ENCODE measurements at places on chromosomes 5 and 9. TPM values are rescaled to one million over a fixed set of nuclear protein-coding genes. Genes with fewer than 3 reads are reported as not detected.

PCDHAC2 gene
- 3.7 TPM for total RNA-seq

DMRT2 gene
- 0.93 TPM for total RNA-seq

DNA sequence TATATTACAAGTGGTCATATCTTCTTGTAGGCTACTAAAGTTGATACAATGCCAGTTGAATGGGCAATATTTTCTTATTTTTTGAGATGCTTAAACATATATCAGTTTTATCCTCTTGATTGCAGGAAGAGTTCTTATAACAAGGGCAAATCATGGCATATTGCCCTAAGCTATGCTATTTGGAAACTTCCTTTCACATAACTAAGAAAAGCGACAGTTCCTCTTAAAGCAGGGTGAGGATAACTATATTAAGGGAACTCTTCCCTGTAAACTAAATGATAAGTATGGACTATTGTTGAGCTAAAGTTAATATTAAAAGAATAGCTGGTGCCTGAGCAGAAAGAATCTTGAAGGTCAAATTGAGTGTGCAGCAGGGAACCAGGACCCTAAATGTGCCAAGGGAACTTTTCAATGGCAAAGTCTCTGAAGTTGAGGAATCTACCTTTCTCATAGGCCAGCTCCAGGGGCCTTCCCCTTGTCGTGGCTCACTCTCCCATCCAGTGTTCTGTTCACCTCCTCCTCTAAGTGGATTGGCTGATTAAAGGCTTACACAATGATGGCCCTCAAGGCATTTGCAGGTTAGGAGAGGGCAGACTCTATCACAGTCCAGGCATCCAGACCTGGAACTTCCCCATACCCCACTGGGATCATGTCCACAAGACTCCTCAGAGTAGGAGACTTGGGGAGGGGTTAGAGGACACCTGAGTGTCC lies 26.8 kb downstream of the FYB1 start:
- DNase-seq = no peak
- no peak overlapping the region for H3K27ac ChIP-seq
- no peaks in the 10 kb centered on the region for H3K27me3 ChIP-seq
- H3K4me1 ChIP-seq = no peaks in the 10 kb centered on the region

DNA sequence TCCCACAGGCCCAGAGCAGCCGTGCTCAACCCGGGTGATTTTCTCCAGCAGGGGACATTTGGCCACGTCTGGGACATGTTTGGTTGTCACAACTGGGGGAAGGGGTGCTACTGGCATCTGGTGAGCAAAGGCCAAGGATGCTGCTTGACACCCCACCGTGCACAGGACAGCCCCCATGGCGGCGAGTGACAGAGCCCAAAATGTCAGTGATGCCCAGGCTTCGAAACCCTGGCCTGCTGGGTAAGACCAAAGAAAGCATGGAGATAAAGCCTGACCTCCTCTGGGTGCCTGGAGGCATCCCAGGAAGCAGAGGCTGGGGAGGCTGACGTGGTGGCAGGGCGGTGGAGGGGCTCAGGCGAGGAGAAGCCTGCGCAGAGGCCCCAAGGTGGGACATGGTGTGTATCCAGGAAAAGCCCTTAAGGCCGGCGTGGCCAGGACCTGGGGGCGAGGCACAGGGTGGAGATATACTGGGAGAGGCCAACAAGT lies 66.4 kb downstream of the ZNF354C start:
- no peak overlapping the region for H3K27ac ChIP-seq
- no peaks in the 10 kb centered on the region for H3K27me3 ChIP-seq
- no peaks in the 10 kb centered on the region for H3K4me1 ChIP-seq
- no peak overlapping the region for H3K4me3 ChIP-seq

- no peak overlapping the region for H3K27ac ChIP-seq
- no peak for DNase-seq
- no peaks in the 10 kb centered on the region for H3K27me3 ChIP-seq
- H3K36me3 ChIP-seq = no peaks in the 10 kb centered on the region
- H3K4me1 ChIP-seq = no peaks in the 10 kb centered on the region
- no peak overlapping the region for H3K4me3 ChIP-seq
These were observed 297.0 kb upstream of the ACTBL2 start for GRCh38 chr5:57779383-57780223.

Measured in H1 (cell line).